ENCODE measurements at places on chromosomes 3 and 15. TPM values are rescaled to one million over a fixed set of nuclear protein-coding genes. Genes with fewer than 3 reads are reported as not detected.

The GNB4 gene
- total RNA-seq = 42.7 TPM

The RPUSD2 gene
- 7.1 TPM for total RNA-seq

The C3orf52 gene
- 3.9 TPM for total RNA-seq

The PLIN1 gene
- total RNA-seq = 0.70 TPM

The GYG1 gene
- 117 TPM for total RNA-seq

The PLCB2 gene
- total RNA-seq = 179 TPM

The RAB8B gene
- total RNA-seq = 63.4 TPM

The SI gene
- not detected for total RNA-seq

The CCDC39 gene
- total RNA-seq = not detected

The APPL1 gene
- total RNA-seq = 41.4 TPM

DNA sequence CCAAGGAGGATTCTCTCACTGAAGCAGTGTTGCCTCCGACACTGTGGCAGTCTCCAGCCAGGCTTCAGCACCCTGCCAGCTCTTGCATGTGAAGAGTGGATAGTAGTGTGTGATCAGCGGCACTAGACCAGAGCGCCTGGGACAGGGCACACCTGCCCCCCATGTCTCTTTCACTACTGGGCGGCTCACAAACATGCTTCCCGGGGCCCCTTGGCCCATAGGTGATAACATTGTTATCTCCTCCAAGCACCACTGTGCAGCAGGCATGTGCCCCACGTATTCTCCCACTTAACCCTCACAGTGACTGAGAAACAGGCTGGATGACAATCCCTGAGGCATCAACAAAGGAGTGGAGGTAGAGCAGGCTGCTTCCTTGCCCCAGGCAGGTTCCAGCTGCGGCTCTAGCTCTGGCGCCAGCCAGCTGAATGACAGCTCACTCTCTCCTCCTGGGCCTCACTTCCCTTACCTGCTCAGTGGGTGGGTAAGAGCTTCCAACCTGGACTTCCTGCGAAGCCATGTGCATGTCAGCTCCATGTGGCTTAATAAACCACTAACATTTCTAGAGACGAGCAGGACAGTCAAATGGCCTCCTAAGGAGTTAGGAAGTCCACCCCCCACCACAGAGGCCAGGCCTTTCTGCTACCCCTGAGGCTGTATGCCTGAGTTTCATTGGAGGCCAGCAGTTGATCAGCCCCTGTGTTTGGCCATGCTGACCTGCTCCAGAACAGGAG, 37.8 kb downstream of the KLF13 start:
- peak; percentile 86 for DNase-seq

DNA sequence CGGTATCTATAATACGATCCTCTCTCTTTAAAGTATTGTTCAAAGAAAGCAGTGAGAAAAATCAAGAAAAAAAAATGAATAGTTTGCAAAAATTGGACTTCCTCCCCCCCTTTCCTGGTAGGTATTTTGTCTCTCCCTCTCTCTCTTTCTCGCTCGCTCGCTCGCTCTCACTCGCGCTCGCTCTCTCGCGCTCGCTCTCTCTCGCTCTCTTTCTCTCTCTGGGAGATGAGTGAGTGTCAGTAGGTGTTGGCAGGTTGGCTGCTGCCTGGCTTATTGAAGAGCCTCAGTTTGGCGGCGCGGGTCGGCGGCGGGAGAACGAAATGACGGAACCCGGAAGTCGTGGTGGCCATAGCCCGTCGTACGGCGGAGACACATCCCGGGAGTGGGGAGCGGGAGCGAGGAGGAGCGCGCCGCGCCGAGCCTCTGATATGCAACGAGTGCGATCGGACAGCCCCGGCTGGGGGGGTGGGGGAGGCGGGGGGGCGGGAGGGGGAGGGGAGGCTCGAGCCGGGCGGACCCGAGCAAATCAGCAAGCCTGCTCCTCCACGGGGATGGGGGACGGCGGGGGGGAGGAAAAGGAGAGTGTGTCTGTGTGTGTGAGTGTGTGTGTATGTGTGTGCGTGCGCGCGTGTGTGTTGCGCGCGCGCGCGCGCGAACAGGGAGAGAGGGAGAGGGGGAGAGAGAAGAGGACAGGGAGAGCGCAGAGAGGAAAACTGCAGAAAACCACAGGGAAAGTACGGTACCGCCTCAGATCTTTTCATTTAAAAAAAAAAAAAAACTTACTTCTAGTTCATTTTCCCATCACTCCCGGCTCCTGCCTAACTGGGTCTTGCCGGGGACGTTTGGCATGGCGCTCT, at the start of gene MEIS2:
TSS of gene MEIS2 (minus strand) at position 441 of the 857 bp plus-strand sequence. CDS start 1,083 bp downstream, outside the sequence.
- peak; percentile 89 for DNase-seq

GRCh38 chr3:188707381-188708288, 464.1 kb upstream of the TPRG1 start:
- no peak for DNase-seq

DNA sequence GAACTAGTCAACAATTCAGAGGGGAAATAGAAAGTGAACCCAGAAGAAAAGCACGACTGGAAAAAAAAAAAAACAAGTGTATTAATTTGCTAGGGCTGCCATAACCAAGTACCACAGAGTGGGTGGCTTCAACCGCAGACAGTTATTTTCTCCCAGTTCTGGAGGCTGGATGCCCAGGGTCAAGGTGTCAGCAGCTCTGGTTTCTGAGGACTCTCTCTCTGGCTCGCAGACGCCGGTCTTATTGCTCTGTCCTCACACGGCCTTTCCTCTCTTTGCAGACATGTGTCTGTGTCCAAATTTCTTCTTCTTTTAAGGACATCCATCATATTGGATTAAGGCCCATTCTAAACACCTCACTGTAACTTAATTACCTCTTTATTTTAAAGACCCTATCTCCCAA, 291.8 kb downstream of the XXYLT1 start:
- no peak for DNase-seq

DNA sequence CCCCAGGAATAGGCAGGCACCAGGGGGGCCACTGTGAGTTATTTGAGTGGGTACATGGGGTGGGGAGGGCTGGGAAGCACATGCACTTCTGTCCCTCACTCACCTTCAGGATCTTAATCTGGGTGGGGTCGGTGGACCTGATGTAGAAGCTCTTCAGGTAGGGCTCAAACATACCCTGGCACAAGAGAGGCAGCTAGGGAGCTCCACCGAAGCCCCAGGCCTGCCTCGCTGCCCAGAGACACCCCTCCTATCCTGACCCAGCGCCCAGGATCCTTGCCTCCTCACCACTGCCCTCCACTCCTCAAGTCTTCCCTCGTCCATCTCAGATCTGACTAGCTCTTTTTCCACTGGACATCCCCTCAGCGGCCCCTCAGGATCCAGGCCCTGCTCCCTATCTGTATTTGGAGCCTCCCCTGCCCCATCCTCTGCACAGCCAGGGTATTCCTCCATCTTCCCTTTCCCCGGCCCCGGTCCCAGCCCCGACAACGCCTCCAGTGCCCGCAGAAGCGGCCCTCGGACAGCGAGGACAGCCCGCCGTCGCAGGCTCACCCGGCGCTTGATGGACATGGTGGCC, 30.0 kb downstream of the AP3B2 start:
- DNase-seq = no peak

DNA sequence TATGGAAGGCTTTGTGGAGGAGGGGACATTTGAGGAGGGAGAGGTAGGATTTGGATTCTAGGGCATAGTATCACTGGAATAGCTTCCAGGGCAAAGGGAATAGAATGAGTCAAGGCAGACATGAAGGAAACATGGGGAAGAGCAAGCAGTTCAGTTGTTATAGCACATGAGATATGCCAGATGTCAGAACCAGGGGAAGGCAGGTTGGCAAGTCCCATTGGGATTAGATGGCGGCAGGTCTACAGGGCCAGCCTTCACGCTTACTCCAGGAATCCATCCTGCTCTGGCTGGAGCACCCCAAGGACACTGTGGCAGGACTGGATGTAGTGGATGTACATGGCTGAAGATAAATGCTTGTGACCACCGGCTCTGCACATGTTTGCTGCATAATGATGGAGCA, 120.4 kb upstream of the ST8SIA2 start:
- no peak for DNase-seq

- no peak for DNase-seq
Observed at GRCh38 chr3:14957925-14958324, 10.5 kb downstream of the NR2C2 start.

GRCh38 chr3:184241141-184241446, 7.7 kb downstream of the ALG3 start:
- DNase-seq = peak; percentile 73

DNA sequence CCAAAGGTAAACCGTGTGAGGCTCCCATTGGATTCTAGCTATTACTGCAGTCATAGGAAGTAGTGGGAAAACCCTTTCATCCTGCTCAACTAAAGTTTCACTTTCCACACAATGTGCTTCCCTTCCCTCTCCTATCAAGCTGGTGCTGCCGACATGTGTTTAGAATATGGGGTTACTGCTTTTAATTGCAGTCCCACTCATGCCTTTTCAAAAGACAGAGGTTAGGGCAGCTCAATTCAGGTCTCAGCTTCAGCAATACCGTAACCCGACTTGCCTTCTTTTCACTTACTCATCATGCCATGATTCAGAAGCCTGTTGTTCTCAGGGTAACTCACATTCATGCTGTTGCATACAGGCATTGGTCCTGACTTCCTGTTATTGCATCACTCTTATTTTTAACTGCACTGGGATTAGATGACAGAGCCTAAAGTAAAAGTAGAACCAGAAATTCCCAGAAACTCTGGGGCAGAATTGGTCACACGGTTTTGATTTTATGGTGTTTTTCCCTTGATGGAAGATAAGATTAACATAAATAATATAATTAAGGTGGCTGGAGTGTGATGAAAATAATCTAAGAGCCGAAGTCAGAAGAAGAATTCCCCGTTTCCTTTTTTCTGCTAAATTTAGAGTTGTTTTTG, 45.7 kb downstream of the C2CD4B start:
- no peak for DNase-seq

DNA sequence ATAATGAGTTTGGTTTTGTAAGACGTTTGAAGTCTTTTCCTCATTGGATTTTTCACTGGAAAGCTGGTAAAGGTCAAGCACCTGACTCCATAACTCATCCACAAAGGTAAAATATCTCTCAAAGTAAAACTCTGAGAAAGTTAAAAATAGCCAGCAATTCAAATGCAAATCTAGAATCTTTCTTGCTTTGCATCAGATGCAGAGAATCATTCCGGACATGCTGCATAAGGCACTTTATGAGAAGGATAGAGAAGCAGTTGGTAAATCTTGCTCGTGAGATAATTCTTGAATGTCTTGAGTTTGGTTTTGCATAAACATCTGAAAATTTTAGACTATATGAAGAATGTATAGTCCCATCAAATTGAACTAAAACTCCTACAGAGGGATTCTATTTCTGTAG, 9.1 kb downstream of the KCNMB2 start:
- no peak for DNase-seq

DNA sequence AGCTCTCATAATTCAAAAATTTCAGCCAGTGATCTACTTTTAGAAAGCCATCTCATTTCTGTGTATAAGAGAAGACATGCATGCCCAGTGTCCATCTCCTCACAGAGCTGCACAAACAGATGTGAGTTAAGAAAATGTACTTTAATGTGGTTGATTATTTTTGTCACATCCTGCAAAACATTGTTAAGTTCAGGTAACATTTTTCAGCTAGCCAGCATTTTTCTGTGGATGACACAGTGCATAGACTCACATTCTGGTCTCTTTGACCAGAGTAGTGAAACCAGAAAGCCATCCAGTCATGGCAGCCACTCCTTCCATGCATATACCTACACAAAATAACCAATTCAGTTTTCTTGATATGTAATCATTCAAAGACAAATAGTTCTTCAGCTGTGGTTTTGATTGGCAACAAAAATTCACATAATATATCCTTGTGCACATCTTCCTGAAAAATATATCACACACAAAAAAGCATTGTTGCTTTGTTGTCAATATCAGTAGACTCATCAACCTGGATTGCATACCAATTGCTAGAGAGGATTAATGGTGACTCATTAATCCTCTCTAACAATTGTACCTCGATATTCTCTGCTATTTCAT, 2.1 kb upstream of the PLSCR1 start:
- DNase-seq = no peak

GRCh38 chr15:69468241-69469121, 15.9 kb downstream of the RPLP1 start:
- no peak for DNase-seq

DNA sequence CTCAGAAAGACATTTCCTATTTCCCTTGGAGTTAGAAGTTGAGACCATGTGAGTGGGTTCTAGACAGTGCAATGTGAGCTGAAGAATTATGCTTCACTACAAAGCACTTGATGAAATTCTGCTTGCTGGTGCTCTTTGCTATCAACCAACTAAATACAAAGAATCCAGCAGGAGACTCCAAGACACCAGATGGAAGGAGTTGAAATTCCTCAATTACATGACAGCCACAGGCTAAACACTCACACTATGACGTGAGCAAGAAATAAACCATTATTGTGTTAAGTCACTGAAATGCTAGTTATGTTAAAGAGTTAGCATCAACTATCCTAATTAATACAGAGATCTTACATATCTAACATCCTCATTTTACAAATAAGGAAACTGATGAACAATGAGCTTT, 8.2 kb upstream of the MAP4 start:
- DNase-seq = no peak

DNA sequence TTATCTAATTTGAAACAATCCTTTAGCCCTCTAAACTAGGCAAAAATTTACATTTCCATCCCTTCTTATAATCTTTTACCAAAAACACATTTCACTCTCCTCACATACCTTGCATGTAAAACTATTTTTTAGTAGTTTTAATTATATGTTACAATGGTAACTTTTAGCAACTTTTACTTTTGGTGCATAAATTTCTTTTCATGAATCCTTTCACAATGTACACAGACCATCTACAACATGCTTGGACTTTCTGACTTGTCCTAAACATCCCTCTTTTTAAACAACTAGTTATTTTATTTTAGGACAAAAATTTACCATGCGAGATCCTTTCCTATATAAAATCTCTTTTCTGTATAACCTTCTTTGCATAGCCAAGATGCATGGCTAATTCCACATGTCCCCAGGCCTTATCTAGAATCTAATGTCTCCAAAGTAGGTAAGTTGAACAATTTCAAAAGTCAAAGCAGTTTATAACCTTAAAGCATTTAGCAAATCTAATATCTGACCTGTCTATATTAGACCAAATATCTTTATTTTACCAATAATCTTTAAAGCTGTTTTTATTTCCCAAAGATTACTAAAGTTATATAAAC, 14.4 kb upstream of the ALDH1L1 start:
- no peak for DNase-seq

DNA sequence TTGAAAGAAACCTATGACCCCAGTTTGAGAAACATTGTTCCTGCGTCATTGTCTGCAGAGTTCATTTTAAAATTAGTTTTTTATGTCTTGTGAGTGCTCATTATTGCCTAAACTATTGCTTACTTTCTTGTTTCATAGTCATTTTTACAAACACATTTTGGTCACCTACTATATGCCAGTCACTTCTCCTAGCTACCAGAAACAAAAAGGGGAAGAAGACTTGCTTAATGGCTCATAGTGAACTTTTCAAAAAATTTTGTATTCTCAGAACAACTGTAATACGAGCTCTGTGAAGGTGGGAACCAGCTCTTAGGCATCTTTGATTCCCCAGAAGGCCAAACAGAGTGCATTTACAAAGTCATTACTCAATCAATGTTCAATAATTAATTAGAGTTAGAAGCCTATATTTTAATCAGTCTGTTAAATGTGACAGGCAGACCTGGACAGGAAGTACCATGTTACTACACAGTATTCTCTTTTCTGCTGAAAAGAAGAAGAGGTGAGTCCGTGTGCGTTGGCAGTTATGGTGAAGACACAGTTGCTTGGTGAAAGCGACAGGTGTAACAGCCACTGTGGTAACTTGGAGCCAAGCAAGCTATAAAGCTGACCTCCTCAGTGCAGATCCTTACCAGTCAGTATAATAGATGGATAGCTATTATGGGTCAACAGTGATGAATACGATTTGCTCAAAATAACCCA, 46.6 kb downstream of the DPPA2 start:
- no peak for DNase-seq
